ENCODE measurements at places on chromosomes 13 and 19.
A peak's percentile ranks its signal among the peaks of the same experiment; 100 is the strongest.

DNA sequence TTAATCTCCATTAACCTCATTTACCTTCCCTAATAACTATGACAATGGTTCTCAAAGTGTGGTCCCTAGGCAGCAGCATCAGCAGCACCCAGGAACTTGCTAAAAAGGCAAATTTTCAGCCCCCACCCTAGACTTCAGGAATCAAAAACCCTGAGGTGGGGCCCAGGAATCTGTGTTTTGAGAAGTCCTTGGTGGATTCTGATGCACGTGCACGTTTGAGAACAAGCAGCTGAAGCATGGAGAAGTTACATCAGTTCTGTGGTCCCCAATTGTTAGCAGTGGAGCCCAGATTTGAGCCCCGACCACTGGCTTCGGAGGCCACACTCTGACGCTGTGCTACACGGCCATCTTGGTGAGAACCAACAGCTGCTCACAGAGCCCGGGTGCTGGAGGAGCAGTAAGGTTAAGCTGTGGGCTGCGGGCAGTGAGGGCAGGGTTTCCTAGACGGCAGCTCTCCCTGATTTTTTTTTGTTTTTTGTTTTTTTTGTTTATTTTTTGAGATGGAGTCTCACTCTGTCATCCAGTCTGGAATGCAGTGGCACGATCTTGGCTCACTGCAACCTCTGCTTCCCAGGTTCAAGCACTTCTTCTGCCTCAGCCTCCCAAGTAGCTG is 14.0 kb upstream of the CD22 start:
- no peak for DNase-seq

GRCh38 chr13:75806117-75806516 is 170.0 kb downstream of the LMO7 start:
- no peak for DNase-seq

DNA sequence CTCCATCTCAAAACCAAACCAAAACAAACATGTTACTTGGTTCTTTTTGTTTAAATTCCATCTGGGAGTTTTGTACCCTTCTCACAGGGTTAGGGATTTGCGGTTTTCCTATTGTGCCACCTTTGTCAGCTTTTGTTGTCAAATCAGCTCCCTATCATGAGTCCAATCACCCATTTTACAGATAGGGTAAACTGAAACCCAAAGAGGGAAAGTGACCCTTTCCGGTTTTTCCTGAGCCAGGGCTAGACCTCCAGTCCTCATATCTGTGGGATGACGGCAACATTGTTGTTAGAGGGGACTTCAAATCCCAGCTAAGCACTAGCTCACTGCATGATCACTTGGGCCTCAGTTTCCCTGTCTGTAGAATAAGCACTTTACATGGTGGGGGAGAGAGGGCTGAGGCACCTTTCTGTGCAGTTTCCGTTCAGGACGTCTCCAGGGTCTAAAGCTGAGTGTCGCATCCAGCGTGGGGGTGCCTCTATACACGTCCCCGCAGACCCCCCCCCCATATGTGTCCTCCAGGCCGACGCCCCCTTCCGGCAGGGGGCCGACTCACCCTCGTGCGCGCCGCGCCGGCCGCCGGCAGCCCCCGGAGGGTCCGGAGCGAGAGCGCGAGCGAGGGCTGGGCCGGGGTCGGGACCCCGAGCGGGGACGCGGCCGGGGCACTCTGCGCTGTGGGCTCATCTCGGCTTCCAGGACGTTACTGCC is 3.9 kb downstream of the CCDC194 start:
- no peak for DNase-seq

- DNase-seq, result no peak
Observed at GRCh38 chr19:54257116-54257480, at the start of gene LILRB5. LILRB5 (minus strand) TSS chr19:54257273; CDS start chr19:54257193, 80 bp downstream.

DNA sequence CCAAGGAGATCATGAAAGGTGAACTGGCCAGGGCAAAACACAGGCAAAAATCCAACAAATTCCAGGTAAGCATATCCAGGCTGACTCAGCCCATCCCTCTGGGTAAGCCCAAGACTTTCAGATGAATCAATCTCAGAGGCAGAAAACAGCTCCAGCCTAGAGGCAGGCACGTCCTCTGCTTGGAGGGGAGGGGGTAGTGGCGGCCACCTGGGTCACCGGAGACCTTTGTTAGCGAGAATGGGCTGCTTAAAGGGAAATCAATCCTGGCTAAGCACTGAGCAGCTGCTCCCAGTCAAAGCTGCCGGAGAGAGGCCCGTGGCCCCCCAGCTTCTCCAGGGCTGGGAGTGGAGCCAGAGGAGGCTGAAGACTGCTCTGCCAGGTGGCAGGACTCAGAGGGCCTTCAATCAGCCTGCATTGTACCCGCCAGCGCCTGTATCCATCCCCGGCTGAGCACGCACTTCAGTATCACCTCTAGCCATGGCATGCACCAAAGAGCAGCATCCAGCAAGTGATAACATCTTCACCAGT is 48.2 kb downstream of the PIN1 start:
- no peak for DNase-seq

- DNase-seq, result no peak
Observed at GRCh38 chr19:2777952-2778683, 5.0 kb downstream of the SGTA start.

DNA sequence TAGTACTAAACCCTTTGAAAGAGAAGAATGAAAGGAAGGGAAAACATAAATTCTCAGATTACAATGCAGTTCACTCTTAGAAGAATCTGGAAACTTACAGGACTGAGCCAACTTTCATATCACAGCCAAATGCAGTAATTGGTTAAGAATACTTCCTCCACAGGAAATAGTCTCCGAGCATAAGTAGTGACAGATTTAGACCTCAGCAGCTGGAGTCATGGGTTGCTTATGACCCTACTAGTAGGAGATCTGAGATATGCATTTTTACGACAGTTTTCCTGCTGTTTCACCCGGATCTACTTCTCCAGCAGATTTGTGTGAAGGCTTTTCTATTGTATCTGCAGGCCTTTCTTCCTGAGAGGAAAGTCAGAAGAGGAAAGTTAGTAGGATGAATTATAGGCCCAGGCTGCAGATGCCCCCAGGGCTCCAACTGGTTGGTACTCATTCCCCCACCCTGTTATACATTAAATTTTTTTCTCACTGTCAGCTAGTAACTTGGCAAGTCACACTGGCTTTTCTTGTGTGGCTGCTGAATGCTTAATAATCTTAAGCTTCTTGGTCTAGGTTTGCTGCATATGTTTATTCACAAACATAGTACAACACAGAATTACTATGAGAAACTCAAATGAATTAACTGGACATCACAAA is 1241.5 kb upstream of the MIR17HG start:
- no peak for DNase-seq

DNA sequence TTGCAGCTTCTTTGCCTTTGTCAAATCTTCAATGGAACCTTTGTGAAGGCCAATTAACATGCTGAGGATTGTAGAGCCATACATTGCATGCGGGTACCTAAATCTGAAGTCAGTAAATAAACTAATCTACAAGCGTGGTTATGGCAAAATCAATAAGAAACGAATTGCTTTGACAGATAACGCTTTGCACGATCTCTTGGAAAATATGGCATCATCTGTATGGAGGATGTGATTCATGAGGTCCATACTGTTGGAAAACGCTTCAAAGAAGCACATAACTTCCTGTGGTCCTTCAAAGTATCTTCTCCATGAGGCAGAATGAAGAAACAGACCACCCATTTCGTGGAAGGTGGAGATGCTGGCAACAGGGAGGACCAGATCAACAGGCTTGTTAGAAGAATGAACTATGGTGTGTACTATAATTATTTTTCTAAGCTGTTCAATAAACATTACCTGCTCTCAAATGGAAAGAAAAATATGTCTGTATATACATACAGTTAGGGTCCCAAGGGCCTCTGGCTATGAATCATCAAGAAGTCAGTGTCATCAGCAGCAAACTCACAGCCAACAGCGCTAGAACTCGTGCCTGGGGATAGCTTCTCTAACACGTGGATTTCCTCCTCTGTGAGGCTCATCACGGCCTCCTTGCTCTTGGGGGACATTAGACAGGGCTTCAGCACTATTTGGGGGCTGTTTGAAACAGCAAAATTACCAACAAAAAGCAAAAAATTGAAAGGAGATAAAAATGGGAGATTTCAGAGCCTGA is 2.9 kb upstream of the CD70 start:
- no peak for DNase-seq

DNA sequence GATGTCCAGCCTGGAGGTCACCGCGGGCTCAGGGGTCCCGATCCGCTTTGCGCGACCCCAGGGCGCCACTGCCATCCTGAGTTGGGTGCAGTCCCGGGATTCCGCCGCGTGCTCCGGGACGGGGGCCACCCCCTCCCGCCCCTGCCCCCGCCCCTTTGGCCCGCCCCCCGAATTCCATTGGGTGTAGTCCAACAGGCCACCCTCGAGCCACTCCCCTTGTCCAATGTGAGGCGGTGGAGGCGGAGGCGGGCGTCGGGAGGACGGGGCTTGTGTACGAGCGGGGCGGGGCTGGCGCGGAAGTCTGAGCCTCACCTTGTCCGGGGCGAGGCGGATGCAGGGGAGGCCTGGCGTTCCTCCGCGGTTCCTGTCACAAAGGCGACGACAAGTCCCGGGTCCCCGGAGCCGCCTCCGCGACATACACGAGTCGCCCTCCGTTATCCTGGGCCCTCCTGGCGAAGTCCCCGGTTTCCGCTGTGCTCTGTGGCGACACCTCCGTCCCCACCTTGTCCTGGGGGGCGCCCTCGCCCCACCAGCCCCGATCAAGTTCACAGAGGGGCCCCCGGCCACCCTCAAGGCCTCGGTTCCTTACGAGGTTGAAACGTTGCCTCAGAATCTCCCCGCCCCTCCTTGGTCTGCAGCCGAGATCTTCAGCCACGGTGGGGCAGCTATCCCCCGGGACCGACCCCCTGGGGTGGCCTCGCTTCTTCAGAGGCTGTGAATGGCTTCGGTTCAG is 1.2 kb downstream of the LDLR start:
- DNase-seq, result peak; percentile 83

Measured in NCI-H748 treated with DMSO at 0.1 percent for 48 hours (cell line).